ENCODE measurements at places on chromosomes 3 and 15.

DNA sequence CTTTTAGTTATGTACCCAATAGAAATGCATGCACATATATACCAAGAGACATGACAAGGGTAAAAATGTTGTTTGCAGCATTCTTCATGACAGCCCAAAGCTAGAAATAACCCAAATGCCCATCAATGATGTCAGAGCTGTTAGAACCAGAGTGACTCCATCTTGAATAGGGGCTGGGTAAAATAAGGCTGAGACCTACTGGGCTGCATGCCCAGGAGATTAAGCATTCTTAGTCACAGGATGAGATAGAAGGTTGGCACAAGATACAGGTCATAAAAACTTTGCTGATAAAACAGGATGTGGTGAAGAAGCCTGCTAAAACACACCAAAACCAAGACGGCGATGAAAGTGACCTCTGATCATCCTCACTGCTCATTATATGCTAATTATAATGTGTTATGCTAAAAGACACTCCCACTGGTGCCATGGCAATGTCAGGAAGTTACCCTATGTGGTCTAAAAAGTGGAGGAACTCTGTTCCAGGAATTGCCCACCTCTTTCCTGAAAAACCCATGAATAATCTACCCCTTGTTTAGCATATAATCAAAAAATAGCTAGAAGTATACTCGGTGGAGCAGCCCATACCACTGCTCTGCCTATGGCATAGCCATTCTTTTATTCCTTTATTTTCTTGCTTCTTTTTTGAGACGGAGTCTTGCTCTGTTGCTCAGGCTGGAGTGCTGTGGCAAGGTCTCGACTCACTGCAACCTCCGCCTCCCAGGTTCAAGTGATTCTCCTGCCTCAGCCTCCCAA lies 32.9 kb downstream of the ZBTB11 start:
- DNase-seq, result no peak

DNA sequence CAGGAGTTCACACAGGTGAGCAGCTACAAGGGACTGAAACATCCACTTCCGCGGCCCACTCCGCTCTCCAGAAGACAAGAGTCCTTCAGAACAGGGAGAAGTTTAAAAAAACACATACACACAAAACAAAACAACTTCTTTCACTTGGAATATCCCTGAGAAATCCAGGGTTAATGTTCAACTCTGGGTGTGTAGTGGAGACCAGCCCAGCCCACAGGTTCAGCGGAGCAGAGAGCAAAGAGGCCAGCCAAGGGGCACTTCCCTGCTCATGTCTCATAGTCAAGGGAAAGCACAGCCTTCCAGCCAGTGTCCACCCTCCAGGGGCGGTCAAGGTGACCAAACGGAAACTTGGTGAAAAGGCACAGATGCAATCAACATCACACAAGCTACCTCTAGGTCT lies 41.6 kb downstream of the WNT5A start:
- no peak for DNase-seq

DNA sequence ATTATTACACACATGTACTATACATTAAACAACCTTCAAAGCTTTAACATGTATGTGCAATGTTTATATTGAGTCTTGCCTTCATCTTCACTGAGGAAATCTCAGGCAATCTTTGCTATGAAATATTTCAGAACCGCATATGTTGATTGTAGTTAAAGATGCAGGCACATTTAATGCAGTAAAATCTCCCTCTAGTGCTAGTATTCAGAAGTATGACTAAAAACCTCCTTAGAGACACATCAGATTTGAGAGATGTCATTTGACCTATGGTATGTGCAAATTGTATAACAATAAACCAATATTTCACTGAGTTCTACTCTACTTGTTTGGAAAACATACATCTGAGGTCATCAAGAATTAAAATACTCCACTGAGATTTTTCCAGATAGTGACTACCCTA lies 123.8 kb upstream of the C15orf61 start:
- DNase-seq, result no peak

DNA sequence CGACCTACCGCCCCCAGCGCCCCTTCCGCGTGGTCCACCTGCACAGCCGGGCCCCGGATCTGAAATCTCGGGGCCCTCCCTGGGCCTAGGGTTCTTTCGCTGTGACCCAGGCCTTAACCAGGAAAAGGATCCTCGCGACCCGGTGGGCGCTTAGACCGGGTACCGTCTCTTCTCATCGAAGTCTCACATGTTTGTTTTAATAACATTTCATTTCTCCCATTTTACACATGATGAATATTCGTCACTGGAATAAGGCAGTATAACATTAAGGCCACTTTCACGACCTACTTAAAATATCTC lies 277 bp upstream of the DALRD3 start:
- no peak for DNase-seq

GRCh38 chr15:92885224-92886041 lies 14.7 kb upstream of the CHD2 start:
- no peak for DNase-seq

- DNase-seq, result no peak
Measured at GRCh38 chr3:139313921-139314320, 29.9 kb upstream of the MRPS22 start.

- DNase-seq, result no peak
Measured at GRCh38 chr3:41915353-41915752, 46.5 kb downstream of the ULK4 start.

- no peak for DNase-seq
Measured at GRCh38 chr3:119586733-119587172, 7.5 kb downstream of the ADPRH start.

GRCh38 chr3:36380221-36381031 lies at the start of gene STAC:
Gene STAC (plus strand): TSS chr3:36380504. CDS start chr3:36380644, 140 bp downstream.
- DNase-seq, result no peak

- no peak for DNase-seq
Measured at GRCh38 chr3:116524453-116525210, 79.3 kb upstream of the LSAMP start.
